ENCODE measurements at places on chromosomes 4 and X.

DNA sequence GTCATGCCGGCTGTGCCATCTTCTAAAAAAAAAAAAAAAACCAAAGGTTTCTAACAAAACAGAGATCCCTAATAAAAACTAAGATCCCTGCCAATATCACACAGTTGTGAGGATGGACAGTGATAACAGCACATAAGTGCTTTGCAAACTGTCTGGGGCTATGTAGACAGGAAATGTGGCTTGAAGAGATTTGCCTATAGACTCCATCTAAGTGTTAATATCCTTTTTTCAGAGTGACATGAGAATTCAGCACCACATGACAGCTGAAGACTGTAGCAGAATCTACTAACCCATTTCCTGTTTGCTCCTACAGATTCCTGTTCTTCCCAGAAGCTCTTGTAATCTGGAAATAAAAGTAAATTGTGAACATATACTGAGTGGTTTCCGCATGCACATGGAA is 215.4 kb downstream of the KDR start:
- DNase-seq = no peak

GRCh38 chrX:20906571-20906970 is 467.6 kb upstream of the CNKSR2 start:
- DNase-seq = peak; percentile 73

- DNase-seq = no peak
Measured at GRCh38 chrX:6852869-6853268, 294.6 kb upstream of the STS start.

- no peak for DNase-seq
Measured at GRCh38 chr4:98803251-98803650, 125.7 kb downstream of the EIF4E start.

- DNase-seq = peak; percentile 67
Measured at GRCh38 chr4:115720611-115721010, 607.2 kb upstream of the NDST4 start.

- no peak for DNase-seq
Measured at GRCh38 chr4:165945991-165946390, 73.0 kb downstream of the TLL1 start.

GRCh38 chr4:144423930-144424329 is 222.0 kb upstream of the HHIP start:
- no peak for DNase-seq

DNA sequence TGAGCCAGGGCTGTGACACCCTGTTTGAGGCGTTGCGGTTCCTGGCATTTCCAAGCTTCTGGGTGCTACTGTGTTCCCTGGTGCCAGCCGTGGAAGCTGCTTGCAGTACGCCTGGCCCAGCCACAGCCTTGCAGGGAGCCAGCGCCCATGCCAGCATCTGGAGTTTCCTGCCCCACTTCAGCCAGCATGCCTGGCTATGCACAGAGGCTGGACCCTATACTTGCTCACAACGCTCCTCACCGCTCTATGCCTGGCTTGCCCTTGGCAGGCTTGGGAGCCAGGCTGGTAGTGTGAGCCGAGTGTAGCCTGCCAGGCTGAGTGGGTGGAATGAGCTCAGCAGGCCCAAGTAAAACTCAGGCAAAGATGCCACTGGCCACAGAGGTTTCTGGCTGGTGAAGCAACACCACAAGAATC is 22.4 kb downstream of the PRRG1 start:
- no peak for DNase-seq

DNA sequence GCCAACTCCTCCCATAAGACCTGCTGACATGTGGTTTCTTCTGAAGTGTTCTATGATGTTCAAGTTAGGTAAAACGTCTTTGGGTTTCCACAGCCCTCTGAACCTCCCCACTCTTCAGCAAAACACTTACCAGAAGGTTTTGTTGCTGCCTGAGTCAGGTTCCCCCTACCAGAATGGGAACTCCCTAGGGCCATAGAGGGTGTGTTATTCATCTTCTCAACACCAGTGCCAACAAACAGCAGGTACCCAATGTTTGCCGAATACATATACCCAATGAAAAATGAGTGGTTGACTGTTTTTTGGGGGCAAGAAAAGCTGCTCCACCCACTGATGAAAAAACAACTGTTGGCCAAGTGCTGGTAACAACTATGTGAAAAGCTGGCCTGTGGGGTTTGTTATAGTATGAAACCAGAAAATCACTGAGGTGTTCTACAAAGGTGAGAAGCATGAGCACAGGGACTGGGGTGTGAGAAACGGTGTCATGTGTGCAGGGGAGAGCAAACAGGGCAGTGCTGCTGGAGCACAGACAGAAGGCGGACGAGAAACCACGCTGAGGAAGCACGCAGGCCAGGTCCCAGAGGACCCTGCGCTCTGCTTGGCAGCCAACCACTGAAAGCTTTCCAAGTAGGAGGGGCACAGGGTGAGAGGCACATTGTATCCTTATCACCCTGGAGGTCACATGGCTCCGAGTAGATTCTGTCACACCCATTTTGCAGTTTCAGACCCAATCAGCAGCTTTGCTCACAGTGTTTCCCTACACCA is 28.8 kb downstream of the ATP8A1 start:
- DNase-seq = no peak

- DNase-seq = no peak
Measured at GRCh38 chr4:69910016-69910782, 20.7 kb upstream of the CSN1S1 start.

DNA sequence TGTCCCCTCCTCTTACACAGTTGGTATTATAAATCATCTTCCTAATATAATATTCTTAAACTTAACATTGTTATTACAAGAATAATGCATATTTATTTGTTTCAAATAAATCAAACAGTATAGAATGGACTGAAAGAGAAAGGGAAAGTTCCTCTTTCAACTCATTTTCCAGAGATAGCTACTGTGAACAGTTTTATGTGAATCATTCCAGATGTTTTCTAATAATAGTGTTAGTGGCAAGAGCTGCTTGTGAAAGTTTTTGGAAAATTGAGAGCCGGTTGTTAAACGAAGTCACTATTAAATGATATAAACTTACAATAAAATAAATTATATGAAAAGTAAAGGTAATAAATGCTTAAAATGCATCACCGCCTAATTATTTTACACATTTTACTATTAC is 14.6 kb downstream of the TMSB4X start:
- no peak for DNase-seq

DNA sequence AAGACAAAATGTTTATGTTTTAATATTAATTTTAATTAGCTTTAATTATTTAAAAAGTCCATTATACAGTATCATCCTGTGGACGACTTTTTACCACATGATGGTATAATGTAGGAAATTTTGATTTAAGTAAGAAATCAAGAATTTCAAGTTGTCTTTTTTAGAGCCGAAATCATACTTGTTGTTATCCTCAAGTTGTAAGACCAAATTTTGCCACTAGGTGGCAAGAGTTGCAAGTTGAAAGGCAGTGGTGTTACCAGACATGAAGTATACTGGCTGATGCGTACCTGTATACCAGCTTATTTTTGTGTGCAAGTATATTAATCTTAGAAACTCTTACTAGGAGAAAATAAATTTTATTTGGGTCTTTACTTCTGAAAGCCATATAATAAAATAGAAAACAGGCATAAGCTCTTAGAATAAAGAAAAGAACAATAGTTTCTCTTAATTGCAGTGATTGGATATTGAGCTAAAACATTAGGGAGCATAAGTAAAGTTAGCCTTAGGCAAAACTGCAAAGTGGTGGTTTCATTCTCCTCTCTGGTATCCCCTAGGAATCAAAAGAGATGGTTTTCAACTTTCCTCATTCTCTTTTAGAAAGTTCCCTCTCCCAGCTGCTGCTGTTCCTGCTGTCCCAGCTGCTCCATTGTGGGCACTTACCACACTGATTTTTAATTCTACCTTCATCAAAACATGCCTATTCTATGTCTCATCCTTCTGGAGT is 118.0 kb upstream of the WDFY3 start:
- DNase-seq = peak; percentile 38

GRCh38 chr4:96833831-96834230 is 993.9 kb downstream of the PDHA2 start:
- DNase-seq = peak; percentile 61

DNA sequence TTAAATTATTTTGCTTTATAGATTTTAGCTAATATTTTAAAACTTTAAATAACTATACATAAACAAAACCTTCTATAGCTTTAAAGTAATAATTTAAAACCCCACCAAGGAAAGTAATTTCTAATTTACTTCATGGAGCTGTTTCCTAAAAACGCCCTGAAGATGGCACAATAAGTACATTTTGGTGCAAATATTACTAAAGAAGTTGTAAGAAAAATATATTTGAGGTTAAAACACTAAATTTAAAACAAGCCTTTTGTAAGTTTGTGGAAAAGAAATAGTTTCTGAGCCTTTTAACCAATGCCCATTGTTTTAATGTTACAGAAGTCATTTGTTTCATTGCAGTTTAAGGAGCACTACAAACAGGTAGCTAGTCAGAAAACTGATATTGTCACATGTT is 137.4 kb upstream of the AGA start:
- no peak for DNase-seq
